ENCODE measurements at places on chromosomes 6 and 20.

DNA sequence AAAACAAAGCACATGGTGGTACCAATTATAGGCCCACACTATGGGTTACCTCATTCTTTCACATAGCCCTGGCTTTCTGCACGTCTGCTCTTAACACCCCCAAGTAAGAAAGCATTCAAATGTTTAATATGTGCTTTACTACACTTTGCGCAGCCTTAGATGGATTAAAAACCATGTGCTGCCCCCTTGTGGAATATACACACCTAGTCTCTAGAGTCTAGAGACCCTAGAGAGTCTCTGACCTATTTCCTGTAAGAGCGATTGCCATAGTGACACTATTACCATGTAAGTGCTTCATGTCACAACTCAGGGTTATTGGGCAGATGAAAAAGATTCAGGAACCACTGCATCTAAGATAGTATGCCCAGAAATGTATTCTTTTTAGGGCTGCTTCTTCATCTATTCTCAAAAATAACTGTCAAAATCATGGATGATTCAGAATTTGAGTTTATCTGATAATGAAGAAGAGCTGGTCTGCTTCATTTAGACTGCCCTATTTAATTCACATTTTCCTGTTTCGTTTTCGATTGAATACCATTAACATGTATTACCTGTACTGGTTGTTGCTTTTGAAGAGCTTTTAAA lies 186.3 kb downstream of the ADGB start:
- peak; percentile 7 for DNase-seq

DNA sequence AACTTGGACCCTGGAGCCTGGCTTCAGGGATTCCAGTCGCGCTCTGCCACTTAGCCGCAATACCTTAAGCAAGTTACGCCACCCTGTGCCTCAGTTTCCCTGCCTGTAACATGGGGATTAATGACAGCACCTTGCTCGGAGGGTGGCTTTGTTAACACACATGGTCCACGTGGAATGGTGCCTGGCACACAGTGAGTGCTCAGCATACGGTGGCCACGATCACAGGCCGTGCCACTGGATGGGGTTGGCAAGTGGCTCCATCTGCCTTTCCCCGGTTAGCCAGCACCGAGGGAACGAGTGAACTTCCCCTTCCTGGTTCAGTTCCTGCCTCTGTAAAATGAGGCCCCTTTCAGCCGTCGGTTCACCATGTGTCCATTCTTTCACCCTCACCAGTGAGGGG lies 17.2 kb downstream of the C6orf132 start:
- DNase-seq: no peak

DNA sequence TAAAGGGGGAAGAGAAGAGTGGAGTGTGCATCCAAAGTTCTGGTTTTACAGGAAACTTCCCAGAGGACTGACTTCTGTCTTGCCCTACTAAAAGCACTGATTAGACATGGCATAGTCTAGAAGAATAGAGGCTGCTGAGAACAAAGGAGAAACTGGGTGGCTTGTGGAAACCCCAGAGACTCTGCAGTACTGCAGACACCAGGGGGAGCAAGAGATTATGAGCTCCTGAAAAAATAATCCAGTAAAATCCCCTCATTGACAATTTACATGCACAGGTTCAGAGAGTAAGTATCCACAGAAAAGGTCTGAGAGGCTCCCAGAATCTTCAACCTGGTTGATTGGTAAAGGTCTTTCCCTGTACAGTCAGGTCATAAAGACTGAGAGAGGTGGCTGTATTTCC lies 48.7 kb upstream of the CLVS2 start:
- no peak for DNase-seq

DNA sequence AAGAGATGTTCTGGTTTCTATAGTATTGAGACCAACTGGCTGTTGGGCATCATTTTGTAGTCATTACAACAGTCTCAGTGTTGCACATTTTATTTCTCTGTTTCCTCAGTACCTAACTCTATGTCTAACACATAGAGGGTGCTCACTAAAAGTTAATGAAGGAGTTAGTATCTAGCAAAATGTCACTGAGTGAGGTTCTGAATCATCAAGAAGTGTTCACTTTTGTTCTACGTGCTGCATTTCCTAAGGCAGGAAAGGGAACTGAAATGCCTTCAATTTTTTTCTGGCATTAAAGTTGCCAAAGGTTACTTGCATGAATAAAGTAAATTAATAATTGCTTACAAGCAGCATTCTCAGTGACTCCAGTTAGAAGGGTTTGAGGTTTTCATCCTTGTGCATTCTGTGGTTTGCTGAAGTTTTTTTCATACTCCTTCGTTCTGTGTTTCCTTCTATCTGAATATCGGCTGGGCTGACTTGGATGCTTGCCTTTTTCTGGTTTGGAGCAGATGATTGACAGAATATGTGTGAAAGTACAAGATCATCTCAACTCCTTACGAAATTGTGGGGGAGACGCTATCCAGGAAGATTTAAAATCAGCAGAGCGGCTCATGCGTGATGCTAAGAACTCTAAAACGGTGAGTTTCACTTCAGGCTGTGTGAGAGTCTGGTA lies 114.5 kb upstream of the SCGN start:
- no peak for DNase-seq

DNA sequence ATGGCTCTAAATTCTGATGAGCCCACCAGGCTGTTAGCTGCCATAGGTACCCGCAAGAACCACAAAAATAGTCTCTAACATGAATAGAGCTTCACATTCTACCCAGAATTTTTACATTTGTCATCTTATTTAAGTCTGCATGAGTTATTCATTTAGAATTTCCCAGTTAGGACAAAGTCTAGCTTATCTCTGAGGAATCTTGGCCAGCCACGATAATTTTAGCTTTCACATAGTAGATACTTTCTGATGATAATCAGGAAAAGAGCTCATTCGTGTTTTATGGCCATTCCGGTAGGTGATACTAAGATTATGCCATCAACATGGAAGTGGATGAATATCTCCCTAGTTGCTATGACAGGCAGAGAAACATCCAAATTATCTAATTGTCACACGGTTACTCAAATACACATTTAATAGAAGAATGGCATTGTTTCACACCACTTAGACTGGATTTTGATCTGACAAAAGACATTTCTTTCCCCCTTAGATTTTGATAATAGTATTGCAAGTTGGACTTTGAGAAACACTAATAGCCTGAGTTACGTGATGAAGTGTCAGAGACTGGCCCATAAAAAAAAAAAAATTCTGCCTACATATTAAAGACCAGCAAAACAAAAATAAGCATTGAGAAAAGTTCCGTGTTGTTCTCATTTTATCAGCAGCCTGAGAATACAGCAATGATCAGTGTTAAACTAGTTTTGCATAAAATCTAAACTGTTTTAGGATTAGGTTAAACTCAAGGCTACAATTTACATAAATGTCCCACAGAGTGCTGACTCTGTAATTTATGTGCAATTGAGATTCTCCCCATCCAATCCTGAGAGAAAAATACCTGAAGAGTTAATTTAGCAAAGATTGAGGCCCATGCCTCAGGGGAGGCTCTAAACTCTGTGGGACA lies 397.5 kb upstream of the ARID1B start:
- no peak for DNase-seq

- no peak for DNase-seq
Measured at GRCh38 chr6:44797746-44798145, 410.2 kb downstream of the CDC5L start.

DNA sequence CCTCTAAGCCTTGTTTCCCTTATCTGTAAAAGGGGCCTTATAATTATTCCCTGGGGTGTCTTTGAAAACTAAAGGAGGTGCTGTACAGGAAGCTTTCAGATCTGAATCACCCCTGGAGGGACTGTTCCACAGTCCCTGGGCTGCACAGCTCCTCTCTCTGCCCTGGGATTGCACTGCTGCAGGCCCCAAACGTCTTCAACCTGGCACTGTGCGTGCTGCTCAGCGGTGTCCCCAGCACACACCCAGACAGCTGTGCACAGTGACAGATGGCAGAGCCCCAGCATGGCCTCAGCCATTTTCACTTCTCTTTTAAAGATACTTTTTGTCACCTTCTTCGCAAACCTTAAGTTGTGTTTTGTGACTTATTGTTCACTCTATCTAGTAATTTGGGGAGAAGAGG lies 50.7 kb upstream of the INSM1 start:
- no peak for DNase-seq
